ENCODE measurements at places on chromosomes 16 and 17.

DNA sequence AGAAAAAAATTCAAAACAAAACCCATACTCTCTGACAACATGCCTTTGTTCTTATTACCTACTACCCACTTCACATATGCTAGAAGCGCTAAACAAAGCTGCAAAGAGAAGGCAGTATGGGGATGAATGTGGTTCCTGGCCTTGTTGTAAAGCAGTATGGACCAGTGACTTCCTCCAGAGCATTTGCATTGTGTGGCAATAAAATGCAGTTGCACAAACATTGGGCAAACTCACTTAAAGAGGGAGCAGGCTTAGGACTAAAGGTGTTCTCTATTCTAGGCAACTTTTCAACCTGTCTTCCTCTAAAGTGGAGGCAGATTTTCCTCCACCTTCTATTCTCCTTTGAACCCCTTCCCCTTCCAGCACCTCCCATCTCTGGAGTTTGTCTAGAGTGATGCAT, 17.1 kb downstream of the TMIGD1 start:
- DNase-seq = no peak

DNA sequence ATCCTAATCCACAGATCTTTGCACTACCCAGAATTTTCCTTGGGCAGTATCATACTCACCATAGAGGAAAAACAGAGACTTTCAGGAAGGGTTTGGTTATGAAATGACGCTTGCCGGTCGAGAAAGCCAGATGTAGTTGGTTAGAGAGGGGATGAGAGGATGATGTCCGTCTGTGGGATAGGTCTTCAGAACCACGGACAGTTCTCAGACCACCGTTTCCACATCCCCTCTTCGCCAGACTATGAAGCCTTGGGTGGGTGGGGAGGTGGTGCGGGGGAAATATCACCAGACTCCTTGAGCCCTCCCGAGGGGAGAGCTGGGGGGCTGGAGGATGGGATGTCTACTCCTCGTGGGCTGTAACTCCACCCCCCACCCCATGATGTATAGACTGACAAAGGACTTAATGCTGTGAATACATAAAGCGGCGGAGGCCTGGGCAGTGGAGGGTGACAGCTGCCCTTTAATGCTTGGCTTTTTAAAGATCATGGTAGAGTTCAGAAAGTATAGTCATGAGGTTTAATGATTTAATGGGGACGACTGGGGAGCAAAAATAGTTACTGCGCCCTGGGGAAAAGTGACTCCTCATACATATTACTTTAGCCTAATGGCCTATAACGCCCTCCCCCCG, 96.6 kb downstream of the MRM1 start:
- no peak for DNase-seq

DNA sequence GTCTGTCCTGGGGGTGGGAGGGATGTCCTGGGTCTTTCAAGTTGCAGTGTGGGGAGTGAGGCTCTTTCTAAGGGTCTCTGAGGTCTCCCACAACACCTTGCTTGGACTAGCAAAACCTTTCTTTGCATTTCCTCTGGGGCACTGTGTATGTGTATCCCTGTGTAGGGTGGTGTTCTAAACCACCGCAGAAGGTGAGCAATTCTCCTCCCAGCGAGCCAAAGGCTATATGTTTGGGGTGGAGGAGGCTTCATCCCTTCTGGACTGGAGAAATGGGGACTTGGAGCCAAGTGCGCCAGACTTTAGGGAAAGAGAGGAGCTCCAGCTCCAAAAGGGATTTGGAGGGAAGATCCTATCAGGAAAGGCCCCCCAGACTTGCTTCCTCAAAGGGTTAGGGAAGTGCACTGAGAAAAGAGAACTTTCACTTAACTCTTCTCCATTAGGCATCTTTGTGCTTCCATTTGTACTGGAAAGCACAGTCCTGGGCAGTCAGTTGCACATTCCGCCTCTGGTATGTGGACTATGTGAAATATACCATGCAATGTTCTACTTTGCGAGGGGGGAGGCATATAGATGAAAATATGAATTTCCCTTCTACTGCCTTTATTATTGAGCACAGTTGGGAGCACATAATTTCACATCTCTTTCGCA, 18.9 kb upstream of the HOXB9 start:
- DNase-seq = peak; percentile 15

DNA sequence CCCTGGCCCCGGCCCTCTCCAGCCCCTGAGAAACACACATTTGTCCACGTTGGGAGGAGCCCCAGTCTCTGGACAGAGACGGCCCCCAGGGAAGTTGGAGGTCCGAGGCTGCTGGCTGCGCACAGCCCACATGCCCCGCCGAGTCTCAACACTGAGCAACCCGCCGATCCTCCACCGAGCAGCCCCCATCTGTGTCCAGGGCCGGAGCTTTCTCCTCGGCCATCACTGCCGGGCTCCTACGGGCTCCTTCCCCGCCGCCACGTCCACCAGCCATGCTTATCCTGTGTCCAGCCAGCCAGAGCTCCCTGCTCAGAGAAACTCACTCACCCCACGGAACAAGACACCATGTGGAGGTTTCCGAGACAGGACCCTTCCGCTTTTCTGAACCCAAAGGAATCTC, 103.3 kb downstream of the ENGASE start:
- DNase-seq = no peak

DNA sequence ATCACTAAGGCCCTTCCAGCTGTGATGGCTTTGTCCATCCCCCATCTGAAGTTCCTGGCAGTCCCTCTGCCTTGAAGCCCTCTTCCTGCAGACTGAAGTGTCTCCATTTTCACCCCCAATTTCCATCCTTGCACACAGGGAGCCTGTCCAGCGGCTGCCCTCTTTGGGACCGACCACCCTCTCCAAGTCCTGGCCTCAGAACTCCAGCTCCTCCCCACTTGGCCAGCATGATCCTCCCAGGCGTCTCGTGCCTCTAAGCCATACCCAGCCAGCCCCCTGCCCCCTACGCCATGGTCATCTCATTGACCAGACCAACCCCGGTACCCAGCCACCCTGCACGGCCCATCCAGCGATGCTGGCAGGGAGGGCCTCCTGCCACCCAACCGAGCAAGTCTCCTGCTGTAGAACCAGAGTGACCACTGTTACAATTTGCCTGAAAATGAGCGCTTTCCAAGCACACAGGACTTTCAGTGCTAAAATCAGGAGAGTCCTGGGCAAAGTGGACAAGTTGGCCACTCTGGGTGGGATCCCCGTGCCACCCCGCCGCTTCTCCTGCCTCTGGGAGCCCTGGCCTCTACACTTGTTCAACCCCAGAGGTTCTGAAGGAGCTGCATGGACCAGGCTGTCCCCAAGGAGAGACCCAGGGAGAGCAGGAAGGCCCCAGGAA, 362.0 kb downstream of the SEC14L1 start:
- no peak for DNase-seq

DNA sequence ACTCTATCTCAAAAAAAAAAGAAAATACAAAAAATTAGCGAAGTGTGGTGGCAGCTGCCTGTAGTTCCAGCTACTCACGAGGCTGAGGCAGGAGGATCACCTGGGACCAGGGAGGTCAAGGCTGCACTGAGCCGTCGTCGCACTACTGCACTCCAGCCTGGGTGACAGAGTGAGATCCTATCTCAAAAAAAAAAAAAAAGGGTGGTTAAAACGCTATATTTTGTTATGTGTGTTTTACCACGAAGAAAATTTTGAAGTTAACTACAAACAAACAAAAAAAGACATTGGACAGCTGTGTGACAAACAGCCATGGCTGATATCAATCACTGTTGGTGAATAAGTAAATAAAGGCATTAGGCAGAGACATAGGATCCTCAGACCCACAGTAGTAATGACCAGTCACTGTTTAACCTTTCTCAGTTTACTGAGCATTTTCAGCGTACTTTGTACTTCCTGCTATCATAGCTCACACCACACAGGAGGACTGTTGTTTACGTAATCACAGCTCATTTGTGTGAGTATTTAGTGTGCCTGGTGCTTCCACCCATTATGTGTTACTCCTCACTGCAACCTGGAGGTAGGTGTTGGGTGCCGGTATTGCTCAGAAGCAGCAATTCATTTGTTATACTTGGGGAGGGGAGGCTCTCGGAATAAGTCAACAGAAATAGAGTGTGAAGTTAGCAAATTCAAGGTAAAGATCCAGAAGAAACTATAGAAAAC, 55.4 kb downstream of the COPRS start:
- no peak for DNase-seq

DNA sequence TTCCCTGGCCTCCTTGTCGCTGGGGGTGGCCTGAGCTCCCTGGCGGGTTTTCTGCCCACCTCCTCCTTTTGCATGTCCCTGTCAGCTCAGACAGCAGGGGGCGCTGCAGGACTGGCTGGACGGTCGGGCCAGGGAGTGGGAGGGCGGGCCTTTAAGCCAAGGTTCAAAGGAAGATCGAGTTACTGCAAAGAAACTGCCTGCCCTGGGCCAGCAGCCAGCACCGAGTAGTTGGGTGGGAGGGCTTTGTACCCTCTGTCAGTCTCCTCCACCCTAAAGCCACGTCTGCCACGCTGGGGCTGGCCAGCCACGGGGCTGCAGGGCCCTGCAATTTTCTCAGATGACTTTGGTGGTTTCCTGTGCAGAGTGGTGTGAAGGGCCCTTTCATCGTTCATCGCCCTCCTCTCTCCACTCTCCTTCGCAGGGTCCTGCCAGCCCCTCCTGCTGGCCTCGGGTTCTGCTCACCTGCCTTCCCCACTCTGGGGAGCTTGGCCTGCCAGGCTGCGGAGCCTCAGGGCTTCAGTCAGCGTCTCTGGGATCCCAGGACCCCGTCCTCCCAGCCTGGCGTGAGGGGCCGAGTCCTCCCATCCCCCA, 12.3 kb downstream of the GPR142 start:
- DNase-seq = peak; percentile 90

DNA sequence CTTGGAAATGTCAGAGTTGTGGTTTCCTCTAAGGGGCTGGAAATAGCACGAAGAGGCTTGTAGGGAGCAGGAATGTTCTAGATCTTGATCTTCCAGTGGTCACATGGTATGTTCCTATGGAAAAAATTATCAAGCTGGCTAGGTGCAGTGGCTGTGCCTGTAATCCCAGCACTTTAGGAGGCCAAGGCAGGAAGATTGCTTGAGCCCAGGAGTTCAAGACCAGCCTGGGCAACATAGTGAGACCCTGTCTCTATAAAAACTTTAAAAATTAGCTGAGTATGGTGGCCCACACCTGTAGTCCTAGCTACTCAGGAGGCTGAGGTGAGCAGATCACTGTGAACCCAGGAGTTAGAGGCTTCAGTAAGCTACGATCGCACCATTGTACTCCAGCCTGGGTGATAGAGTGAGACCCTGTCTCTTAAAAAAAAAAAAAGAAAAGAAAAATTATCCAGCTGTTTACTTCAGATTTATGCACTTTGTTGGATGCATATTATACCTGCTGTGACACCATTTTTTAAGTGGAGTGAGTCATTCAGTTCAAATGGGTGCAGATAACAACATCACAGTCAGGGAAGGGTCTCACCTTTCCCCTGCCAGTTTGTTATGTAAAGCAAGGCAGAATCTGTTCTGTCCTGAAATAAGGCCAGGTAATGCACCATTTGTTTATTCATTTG, 65.7 kb upstream of the LYRM9 start:
- no peak for DNase-seq

Data from GM13977 (cell line).